CMK (cell line): ENCODE measurements at places on chromosomes 3 and 15.

DNA sequence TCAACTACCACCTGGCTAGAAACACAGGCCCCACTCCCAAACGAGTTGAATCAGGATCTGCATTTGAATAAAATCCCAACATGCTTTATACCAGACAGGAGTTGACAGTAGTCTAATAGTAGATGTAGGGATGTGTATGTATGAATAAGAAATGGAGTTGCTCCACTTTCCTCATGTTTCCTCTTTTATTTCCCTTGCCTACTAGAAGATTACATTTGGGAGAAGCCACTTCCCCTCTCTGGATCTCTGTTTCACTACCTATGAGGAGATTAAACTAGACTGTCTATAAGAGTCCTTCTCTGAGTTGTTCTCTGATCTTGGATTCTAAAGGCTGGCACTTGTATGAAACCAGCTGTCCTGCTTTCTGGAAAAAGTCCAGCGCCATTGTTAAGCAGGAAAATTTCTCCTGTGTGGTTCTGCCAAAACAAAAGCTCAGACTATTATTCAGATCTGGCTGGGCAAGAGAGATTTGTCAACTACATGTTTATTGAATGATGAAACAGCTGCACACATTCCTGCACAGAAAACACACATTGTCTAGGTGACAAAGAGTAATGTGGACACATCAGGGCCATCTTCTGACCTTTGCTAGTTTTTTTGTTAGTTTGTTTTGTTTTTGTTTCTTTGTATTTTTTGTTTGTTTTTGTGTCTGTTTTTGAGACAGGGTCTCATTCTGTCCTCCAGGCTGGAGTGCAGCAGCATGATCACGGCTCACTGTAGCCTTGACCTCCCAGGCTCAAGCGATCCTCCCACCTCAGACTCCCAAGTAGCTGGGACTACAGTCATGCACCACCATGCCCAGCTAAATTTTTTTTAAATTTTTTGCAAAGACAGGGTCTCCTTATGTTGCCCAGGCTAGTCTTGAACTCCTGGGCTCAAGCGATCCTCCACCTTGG, 29.9 kb downstream of the ACP3 start:
- DNase-seq = no peak

DNA sequence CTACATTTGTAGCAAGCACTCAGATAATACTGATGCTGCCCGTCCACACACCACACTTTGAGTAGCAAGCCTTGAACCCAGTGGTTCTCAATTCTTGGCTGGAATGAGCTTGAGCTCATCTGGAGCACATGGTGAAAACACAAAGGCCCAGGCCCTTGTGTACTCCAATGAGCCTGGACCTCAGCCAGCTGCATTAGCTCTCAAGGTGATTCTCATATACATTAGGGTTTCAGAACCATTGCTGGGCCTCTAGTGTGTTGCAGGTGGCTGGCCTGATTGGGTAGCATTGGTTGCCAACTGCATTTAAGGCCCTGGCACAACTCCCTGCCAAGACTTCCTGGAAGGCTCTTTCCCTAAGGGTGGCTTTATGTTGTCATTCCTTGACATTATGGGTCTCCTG, 23.4 kb upstream of the ZFAND6 start:
- DNase-seq = no peak

DNA sequence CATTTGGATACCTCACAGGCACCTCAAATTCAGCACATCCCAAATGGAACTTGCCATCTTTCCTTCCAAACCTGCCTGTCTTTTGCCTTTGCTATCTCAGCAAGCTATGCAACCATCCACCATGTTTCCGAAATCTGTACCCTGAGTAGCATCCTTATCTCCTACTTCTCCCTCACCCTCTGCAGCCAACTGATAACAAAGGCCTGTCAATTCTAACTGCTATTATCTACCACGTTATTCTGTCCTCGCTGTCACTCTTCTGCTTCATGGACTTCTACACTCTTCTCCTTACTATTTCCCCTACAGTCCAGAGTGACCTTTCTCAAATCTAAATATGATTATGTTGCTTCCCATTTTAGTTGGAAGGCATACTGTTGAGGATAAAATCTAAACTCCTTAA, 25.5 kb upstream of the TAFA4 start:
- DNase-seq = no peak

- no peak for DNase-seq
These were observed 24.5 kb upstream of the BCL6 start for GRCh38 chr3:187769771-187770170.

DNA sequence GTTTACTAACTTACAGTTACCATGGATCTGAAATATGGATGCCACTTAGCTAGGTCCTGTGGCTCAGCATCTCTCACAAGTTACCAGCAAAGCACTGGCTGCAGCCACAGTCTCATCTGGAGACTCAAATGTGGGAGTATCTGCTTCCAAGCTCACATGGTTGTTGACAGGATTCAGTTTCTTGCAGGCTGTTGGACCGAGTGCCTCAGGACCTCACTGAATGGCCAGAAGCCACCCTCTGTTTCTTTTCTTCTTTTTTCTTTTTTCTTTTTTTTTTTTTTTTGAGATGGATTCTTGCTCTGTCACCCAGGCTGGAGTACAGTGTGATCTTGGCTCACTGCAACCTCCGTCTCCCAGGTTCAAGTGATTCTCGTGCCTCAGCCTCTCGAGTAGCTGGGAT, 20.1 kb upstream of the AMOTL2 start:
- DNase-seq = no peak

- DNase-seq = no peak
These were observed 58.0 kb upstream of the SLC7A14 start for GRCh38 chr3:170643831-170644230.

GRCh38 chr3:184724699-184725098, 12.8 kb upstream of the MAGEF1 start:
- DNase-seq = no peak

GRCh38 chr3:38957296-38957695, 94.4 kb downstream of the SCN11A start:
- DNase-seq = no peak

DNA sequence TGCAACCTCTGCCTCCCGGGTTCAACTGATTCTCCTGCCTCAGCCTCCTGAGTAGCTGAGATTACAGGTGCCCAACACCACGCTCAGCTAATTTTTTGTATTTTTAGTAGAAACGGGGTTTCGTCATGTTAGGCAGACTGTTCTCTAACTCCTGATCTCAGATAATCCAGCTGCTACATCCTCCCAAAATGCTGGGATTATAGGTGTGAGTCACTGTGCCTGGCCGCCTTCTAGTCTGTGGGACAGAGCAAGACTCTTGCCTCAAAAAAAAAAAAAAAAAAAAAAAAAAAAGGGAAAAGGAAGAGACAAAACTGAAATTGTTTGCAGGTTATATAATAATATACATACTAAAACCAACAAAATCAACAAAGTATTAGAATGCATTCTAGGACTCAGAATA, 215.2 kb downstream of the PCCB start:
- no peak for DNase-seq

- no peak for DNase-seq
These were observed 442.8 kb downstream of the MAGI1 start for GRCh38 chr3:65596029-65596300.

- no peak for DNase-seq
These were observed 8.5 kb downstream of the MYO5C start for GRCh38 chr15:52287114-52287513.

DNA sequence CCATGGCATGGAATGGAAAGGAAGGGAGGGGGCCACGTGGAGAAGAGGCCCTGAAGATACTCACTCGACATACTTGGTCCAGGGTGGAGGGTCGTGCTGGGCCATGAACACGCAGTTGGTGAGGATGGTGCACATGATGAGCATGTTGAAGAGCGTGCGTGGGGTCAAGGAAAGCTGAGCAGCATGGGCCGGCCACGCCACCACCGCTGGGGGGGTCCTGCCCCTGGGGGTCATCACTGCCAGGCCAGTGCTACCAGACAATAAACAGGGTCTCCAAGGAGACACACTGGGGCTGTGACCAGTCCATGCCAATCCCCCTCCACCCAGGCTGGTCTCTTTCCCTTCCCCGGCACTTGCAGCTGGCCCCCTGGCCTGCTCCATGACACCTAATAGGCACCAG, 27.2 kb downstream of the SCN5A start:
- DNase-seq = no peak

DNA sequence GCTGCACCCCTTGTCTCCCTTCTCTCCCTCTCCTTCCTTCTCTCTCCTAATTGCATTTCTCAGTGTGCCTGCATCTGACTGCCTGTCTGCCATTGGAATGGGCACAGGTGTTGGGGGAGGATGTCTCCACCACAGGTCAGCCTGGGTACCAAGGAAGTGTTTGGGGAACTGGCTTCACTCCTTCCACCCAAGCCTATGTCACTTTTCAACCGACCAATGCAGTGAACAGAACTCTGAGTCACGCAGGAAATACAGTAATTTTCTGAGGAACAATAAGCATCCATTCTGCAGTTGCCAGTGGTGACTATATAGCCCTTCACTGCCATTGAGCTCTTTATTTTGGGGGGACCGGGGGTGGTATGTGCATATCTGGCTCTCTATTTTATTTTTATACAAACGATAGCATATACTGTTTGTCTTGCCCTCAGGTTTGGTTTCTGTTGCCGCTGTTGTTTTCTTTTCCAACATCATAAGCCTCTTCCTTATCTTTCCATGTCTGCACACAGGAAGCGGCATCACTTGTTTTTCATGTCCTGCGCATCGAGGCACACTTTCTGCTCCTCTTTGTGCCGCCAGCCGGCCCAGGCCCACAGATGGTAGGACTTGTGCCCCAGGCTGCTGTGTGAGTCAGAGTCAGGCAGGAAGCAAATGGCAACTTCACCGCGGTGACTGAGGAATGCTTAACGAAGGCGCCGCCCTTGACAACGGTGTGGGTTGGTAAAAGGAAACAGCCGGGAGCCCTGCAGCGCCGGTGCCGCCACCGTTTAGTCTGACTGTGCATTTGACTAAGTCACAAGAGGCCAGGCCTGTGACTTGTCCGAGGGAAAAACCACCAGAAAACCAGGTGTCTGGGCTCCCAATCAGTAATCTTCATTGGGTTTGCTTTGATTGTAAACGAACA, 21.1 kb upstream of the CDCP1 start:
- peak; percentile 5 for DNase-seq

- DNase-seq = no peak
These were observed 4.8 kb upstream of the TCF12 start for GRCh38 chr15:56913670-56914069.

DNA sequence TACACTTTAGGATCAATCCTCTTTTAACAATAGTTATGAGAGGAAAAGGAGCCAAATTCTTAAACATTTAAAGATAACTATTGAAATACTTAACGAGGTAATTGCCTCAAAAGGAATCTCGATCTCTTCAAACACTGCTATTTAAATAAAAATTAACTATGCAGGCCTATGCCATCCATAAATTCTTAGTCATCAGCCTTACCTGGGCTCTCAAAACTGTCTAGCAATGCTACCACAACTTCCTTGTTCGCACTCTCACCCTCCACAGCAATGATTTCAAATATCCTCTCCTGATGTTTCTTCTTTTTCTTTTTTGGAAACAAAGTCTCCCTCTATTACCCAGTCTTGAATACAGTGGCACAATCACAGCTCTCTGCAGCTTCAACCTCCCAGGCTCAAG, 12.3 kb downstream of the ETFA start:
- DNase-seq = no peak

- no peak for DNase-seq
These were observed 111.7 kb downstream of the CYP19A1 start for GRCh38 chr15:51226576-51227210.

DNA sequence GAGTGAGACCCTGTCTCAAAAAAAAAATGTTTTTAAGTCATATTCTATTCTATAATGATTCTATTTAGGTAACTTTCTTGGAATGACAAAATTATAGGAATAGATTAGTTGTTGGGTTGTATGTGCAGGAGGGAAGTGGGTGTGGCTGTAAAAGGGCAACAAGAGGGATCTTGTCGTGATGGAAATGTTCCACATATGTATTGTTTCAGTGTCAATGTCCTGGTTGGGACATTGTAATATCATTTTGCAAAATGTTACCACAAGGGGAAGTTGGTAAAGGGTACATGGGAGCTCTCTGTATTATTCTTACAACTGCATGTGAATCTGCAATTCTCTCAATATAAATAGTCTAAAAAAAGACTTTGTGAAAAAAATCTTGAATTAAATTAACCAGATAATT, 14.3 kb upstream of the ABHD5 start:
- DNase-seq = no peak

GRCh38 chr3:193782276-193782647, 189.3 kb downstream of the OPA1 start:
- no peak for DNase-seq

DNA sequence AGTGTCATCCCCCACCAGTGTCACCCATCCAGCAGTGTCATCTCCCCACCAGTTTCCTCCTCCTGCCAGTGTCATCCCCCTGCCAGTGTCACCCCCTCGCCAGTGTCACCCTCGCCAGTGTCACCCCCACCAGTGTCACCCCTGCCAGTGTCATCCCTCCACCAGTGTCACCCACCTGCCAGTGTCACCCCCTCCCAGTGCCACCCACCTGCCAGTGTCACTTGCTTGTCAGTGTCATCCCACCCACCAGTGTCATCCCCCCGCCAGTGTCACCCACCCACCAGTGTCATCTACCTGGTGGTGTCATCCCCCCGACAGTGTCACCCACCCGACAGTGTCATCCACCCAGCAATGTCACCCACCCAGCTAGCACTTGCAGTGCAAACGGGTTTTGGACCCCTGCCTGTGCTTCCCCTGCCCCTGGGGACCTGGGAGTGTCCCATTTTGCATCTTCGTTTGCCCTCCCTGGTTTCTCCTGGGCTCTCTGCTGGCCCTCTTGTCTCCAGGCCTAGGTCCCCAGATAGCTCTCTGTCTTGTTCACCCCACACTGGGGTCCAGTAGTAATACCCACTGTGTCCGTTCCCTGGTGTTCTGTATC, 99.8 kb upstream of the PRR20G start:
- no peak for DNase-seq

GRCh38 chr3:4517093-4517492, 23.9 kb downstream of the ITPR1 start:
- DNase-seq = no peak

DNA sequence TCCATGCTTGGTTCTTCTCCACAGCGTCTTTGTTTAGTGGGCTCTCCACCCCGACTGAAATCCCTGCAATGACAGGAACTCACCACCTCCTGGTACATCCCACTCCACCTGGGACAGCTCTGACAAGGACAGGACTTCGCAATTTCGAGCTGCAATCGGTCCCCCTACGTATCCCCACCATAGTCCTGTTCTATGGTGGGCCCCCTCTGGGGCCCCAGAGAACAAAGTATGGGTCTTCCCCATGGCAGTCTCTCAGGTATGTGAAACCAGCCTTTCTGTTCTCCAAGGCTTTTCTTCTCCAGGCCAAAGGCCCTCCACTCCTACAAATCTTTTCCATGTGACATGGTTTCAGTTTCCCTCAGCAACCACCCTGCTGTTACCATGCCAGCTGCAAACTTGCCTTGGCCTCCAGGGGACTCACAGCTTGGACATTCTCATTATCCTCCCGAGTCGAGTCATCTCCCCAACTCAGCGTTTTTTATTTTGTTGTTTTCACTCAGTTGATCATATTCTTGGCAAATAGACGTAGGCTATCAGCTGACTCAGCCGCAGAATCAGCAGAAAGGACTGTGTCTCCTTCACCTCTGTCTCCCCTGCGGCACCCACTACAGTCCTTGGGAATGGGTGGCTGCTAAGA, 233.3 kb downstream of the OPA1 start:
- no peak for DNase-seq
